ENCODE measurements at places on chromosomes 13 and 19. TPM values are rescaled to one million over a fixed set of nuclear protein-coding genes. Genes with fewer than 3 reads are reported as not detected.

DNA sequence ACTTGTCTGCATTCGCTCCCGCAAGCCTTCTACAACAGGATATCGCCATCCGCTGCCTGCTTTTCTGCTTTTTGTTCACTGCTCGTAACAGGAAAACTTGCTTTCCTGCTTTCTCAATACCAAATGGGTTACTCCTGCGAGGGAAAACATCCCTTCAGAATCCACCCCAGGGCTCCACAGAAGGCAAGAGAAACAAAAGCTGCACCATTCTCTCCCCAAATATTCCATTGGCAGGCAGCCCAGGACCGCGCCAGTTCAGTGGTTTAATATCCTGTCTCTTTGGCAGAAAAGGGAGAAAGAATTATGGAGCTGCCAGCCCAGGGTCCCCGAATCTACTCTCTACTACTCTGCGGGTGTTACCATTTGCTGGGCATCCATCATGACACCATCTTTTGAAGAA lies 84.7 kb upstream of the DOCK9 start:
- no peak overlapping the region for H3K4me3 ChIP-seq
- no peaks in the 10 kb centered on the region for H3K27me3 ChIP-seq
- H3K4me1 ChIP-seq, result peaks cover 16% of the 10 kb centered on the region
- no peaks in the 10 kb centered on the region for H3K36me3 ChIP-seq

- no peaks in the 10 kb centered on the region for H3K36me3 ChIP-seq
- no peak overlapping the region for H3K4me3 ChIP-seq
- no peaks in the 10 kb centered on the region for H3K4me1 ChIP-seq
- no peak overlapping the region for H3K27ac ChIP-seq
Measured at GRCh38 chr19:5850743-5851293, 431 bp downstream of the FUT3 start.

DNA sequence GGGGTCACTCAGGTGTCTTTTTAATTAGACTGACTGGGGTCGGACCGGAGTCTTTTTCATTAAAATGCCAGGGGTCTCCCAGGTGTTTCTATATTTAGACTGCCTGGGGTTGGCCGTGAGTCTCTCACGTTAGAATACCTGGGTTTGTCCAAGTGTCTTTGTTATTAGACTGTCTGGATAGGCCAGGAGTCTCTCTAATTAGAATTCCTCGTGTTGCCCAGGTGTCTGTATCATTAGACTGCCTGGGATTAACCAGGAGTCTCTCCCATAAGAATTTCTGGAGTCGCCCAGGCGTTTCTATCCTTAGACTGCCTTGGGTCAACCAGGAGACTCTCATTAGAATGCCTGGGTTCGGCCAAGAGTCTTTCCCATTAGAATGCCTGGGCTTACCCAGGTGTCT lies 1445.7 kb downstream of the UQCRFS1 start:
- no peaks in the 10 kb centered on the region for H3K4me1 ChIP-seq
- H3K36me3 ChIP-seq, result no peaks in the 10 kb centered on the region
- no peaks in the 10 kb centered on the region for H3K27me3 ChIP-seq
- no peak overlapping the region for H3K4me3 ChIP-seq

- no peak overlapping the region for H3K27ac ChIP-seq
- peaks cover 10% of the 10 kb centered on the region for H3K27me3 ChIP-seq
- no peaks in the 10 kb centered on the region for H3K4me1 ChIP-seq
- DNase-seq, result no peak
- no peak overlapping the region for H3K4me3 ChIP-seq
- H3K36me3 ChIP-seq, result no peaks in the 10 kb centered on the region
Measured at GRCh38 chr19:6298413-6298812, 18.6 kb upstream of the MLLT1 start.

DNA sequence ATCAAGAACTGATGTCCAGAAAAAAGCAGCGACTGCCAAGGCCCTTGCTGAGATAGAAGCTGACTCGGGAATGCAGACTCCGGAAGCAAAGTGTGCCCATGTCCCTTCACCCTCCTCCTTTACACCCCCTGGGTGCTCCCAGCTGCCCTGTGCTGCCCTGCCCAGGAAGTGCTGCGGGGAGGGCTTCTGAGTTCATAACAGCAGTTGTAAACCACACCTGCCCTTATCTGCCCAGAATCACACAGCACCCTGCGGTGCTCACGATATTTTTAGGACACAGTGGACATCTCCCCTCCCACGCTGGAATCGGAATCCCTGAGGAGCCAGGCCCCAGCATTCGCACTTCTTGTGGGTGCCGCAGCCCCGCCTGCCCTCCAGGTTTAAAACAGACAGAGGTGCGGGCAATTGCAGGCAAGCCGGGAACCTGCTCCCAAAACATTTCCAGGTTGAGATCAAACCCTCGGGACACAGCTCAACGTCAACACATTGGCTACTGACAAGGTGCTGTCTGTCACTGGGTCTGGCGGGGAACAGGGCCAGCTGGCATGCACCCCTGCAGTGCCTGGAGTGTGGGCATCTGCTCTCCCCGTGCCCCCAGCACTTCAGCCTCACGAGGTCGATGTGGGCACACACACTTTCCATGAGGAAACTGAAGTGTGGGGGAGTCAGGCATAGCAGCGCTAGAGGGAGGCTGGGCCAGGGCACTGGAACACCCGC lies 36.8 kb downstream of the RAB20 start:
- H3K27me3 ChIP-seq, result no peaks in the 10 kb centered on the region
- no peak overlapping the region for H3K27ac ChIP-seq
- H3K4me3 ChIP-seq, result no peak overlapping the region
- H3K4me1 ChIP-seq, result no peaks in the 10 kb centered on the region

GRCh38 chr13:95246292-95247082 lies 54.8 kb downstream of the ABCC4 start:
- no peak overlapping the region for H3K27ac ChIP-seq
- H3K27me3 ChIP-seq, result no peaks in the 10 kb centered on the region
- H3K36me3 ChIP-seq, result peaks cover 12% of the 10 kb centered on the region
- H3K4me1 ChIP-seq, result no peaks in the 10 kb centered on the region

GRCh38 chr13:23983671-23984070 lies 86.4 kb upstream of the C1QTNF9B start:
- no peak overlapping the region for H3K4me3 ChIP-seq
- no peak for DNase-seq
- peaks cover 17% of the 10 kb centered on the region for H3K4me1 ChIP-seq

GCDH gene
- total RNA-seq, result 67.3 TPM

FCER2 gene
- 0.92 TPM for total RNA-seq

CEACAM8 gene
- total RNA-seq, result not detected

TEAD2 gene
- 0.20 TPM for total RNA-seq

ACP7 gene
- total RNA-seq, result not detected

RASAL3 gene
- total RNA-seq, result 292 TPM

B3GNT3 gene
- total RNA-seq, result 0.12 TPM

GFY gene
- total RNA-seq, result not detected

CERS1 gene
- total RNA-seq, result not detected

Measured in T-cell (primary cell).